ENCODE measurements at places on chromosomes 2 and 18.

DNA sequence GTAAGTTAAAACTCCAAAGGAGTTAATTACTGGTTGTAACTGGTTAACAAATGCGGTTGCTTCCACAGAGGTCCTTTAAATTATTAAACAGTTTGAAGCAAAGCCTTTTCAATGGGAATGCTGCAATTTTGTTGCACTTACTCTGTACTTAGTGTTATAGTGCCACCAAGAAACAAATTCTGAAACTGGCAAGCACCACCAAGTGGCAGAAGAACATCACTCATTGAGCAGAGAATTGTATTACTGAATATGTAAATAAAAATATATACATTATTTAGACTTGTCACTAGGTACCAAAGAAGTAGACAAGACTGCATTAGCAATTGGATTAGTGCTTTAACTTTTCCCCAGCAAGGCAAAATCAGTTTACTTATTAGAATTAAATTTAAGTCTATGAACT, 2.6 kb upstream of the TMEFF2 start:
- DNase-seq: peak; percentile 66

DNA sequence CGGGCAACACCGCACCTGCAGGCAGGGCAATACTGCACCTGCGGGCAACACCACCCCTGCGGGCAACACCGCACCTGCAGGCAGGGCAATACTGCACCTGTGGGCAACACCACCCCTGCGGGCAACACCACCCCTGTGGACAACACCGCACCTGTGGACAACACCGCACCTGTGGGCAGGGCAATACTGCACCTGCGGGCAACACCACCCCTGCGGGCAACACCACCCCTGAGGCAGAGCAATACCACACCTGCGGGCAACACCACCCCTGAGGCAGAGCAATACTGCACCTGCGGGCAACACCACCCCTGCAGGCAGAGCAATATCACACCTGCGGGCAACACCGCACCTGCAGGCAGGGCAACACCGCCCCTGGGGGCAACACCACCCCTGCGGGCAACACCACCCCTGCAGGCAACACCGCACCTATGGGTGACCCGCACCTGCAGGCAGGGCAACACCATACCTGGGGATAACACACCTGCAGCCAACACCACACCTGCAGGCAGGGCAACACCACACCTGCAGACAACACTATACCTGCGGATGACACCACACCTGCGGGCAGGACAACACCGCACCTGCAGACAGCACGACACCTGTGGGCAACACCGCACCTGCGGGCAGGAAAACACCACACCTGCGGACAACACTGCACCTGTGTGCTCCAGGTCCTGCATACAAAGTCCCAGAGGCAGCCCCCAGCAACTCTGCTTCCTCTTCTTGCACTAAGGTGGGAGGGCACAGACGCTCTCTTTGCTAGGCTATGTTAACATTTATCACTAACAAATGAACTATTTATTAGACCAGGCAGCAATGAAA, 57.7 kb downstream of the EIPR1 start:
- DNase-seq: no peak

DNA sequence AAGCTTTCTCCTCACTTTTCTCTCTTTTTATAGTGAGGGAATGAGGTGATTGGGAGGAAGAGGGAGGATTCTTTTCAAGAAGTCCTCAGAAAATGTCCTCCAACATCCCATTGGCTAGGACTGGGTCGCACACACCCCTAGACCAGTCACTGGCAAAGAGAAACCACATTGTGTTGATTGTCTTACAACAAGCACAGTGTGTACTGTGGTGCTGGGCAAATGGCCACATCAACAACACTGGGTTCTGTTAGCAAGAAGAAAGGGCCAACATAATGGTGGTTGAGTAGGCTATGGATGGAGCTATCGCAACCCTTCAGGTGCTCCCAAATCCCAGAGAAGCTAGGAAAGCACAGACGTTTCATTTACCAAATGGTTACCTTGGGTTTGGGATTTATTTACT, 18.7 kb upstream of the PTPN4 start:
- no peak for DNase-seq

DNA sequence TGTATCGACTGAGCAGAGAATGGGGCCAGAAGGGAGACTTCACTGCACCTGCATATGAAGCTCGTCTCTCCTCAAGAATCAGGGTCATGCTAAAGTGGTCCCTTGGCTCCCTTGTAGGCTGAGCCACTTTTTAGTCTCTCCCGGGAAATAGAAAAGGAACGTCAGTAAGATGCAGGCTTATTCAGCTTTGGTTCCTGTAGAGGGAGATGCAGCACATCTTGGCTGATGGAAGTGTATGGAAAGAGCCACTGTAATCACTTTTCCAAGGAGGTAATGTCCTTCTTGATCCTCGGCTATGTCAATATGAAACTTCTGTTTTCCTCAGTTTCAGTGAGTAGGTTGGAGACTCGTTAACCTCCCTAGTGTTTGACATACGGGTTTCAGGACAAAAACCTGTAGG, 235.2 kb downstream of the GCA start:
- DNase-seq: no peak

GRCh38 chr2:159755014-159755413, 42.7 kb downstream of the MARCHF7 start:
- no peak for DNase-seq

GRCh38 chr2:155679647-155680046, 652.9 kb downstream of the NR4A2 start:
- no peak for DNase-seq

- DNase-seq: peak; percentile 51
Observed at GRCh38 chr2:27715318-27716210, 51.9 kb downstream of the SLC4A1AP start.

GRCh38 chr18:47999801-48000248, 69.4 kb upstream of the SMAD2 start:
- DNase-seq: no peak

- no peak for DNase-seq
Observed at GRCh38 chr2:36330473-36331395, 24.8 kb upstream of the CRIM1 start.
